Tibial nerve (tissue), 4 donors: ENCODE measurements at places on chromosomes 5 and 9. TPM values are rescaled to one million over a fixed set of nuclear protein-coding genes. Genes with fewer than 3 reads are reported as not detected.

- no peak for DNase-seq
- H3K4me1 ChIP-seq = no peaks in the 10 kb centered on the region
- no peaks in the 10 kb centered on the region for H3K27me3 ChIP-seq
Observed at GRCh38 chr9:137333016-137333671, 31.1 kb upstream of the NRARP start.

- H3K4me1 ChIP-seq = no peaks in the 10 kb centered on the region
- no peaks in the 10 kb centered on the region for H3K27me3 ChIP-seq
- H3K27ac ChIP-seq = no peak overlapping the region
- DNase-seq = no peak
- no peak overlapping the region for H3K4me3 ChIP-seq
Observed at GRCh38 chr5:123059455-123059854, 22.9 kb upstream of the PPIC start.

DNA sequence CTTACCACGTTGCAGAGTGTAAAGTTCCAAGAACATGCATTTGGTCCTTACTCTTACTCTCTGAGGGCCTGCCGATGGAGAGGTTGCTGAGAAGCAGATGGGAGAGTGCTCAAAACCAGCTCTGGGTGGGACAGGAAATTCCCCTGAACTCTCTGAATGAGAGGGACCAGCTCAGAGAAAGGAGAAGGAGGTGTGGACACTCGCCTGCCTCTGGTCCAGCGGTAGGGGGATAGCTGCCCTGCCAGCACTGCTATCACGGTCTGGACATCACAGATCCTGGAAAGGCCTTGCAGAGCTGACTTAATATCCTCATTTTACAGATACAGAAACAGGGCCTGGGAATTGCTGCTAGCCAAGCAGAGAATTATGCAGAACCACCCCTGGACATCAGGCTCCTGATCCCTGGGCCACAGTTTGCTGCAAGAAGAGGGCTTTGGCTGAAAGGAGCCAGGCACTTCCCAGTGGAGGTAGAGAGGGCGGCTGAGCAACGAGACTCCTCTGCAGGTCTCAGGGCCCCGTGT, 4.9 kb downstream of the TRAF1 start:
- H3K4me3 ChIP-seq = no peak overlapping the region
- DNase-seq = no peak
- H3K4me1 ChIP-seq = peaks cover 3% of the 10 kb centered on the region
- H3K27me3 ChIP-seq = no peaks in the 10 kb centered on the region
- H3K27ac ChIP-seq = peak overlapping the region; percentile 78
- H3K36me3 ChIP-seq = no peaks in the 10 kb centered on the region

DNA sequence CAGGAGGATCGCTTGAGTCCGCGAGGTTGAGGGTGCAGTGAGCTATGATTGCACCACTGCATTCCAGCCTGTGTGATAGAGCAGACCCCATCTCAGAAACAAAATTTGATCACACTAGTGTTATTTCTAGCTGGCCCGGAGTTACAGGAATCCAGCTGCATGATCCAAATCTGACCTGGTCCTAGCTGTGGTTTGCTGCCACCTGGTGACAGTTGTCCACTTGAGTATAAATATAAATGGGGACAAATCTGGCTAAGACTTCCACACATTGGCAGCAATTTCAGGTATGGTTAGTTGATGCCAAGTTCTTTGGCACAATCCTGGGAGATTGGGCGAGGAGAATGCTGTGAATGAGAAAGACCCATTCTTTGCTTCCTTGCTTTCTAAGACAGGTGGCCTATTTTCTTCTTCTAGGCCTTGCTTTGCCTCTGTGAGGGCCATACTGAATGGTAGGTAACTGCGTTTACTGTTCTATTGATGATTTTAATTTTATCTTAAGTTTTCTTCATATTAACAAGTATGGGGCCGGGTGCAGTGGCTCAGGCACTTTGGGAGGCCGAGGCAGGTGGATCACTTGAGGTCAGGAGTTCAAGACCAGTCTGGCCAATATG, 35.4 kb downstream of the UBE2R2 start:
- no peaks in the 10 kb centered on the region for H3K4me1 ChIP-seq
- H3K36me3 ChIP-seq = no peaks in the 10 kb centered on the region
- peak overlapping the region; percentile 13 for H3K27ac ChIP-seq
- DNase-seq = peak; percentile 89
- H3K27me3 ChIP-seq = no peaks in the 10 kb centered on the region
- no peak overlapping the region for H3K4me3 ChIP-seq

The SETX gene
- 64.5 TPM for total RNA-seq

The ARRDC3 gene
- 121 TPM for total RNA-seq
